ENCODE measurements at places on chromosomes 3 and 15.
A peak's percentile ranks its signal among the peaks of the same experiment; 100 is the strongest.

- DNase-seq, result no peak
These were observed 17.4 kb downstream of the NAA50 start for GRCh38 chr3:113728661-113729060.

DNA sequence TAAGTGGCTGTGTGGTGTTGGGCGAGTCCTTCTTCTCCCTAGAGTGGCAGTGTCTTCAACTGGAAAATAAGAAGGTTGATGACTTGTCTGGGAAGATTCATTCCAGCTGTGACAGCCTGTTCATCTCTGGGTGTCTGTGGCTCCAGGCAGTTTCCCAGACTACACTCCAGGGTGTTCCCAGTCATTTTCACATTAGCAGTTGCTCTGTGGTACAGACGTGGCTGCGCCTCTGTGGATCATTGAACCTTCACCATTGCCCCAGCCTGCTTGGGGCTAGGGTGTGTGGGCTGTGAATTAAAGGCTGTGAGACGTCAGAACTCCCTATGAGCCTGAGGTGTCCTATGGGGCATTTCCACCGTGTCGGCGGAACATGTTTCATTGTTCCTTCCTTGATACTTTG, 239.6 kb upstream of the NR2E3 start:
- no peak for DNase-seq

DNA sequence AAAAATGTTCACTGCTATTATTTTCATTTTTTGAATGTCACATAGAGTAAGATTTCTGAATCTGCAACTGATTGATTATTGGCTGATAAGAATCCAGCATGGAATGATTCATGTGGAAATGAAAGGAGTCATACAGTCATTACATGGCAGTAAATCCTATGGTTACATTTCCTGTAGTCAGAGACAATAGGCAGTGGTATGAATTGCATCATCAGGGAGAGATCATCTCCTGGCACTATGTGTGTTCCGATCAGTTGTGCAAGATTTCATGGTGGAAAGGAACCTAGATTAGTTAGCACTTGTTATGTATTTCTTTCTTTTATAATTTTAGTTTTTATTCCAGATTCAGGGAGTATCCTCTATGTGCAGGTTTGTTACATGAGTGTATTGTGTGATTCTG, 38.8 kb downstream of the SLC12A1 start:
- no peak for DNase-seq

DNA sequence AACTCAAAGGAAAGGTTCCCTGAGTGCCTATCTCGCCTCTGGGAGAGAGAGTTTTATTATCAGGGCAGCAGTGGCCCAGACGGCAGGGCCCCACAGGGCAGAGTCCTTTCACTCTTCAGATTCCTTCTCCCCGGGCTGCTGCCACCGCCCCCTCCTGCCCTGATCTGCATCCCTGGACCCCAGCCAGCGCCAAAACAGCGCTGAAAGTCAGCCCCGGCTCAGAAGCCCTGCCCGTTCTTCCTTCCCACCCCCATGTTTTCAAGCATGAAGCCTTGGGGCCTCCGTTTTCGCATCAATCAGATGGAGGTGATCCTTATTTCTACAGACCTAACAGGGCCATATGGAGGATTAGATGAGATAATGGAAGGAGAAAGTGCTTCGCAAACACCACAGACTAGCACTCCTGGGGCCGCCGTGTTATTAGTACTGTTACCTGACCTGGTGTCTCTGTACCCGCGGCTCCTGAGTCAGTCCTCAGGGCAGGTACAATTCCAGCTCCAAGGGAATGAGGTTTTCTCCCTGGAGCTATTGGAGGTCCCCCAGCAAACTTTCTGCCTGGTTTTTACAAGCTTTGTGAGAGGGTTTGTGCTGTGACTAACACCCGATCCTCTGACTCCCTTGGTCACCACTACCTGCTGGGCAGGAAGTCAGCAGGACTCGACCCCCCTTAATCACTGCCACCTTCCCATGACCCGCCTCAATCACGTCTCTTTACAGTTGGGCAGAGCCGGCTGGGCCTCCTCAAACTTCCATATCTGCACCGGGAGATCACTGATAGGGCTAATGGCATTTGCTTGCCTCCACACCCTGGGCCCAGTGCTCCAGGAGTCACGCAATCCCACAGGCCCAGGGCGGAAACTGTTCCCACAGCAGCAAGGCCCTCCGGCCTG, 39.5 kb upstream of the TSEN2 start:
- no peak for DNase-seq

DNA sequence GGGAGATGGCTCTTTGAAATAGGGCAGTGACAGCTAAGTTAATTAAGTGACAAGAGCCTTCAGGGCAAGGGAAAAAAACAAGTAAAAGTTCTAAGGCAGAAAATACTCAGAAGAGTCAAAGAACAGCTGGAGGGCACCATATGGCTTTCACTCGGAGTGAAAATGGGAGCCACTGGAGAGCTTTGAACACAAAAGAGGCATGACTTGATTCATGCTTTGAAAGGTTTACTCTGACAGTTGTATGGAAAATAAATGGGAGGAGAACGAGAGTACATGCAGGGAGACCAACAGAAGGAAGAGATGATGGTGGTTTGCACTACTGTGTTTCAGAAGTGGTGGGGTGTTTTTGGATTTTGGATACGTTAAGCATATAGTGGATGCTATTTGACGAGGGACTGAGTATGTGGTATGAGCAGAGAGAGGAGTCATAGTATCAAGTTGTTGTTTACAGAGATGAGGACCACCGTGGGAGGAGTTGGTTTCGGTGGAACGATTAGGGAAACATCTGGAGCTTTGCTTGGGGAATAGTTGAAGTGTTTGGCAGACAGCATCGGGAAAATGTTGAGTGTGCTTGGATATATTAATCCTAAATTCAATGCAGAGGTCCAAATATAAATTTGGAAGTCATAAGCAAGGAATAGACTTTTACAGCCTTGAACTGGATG, 411.5 kb downstream of the GABRG3 start:
- DNase-seq, result no peak

DNA sequence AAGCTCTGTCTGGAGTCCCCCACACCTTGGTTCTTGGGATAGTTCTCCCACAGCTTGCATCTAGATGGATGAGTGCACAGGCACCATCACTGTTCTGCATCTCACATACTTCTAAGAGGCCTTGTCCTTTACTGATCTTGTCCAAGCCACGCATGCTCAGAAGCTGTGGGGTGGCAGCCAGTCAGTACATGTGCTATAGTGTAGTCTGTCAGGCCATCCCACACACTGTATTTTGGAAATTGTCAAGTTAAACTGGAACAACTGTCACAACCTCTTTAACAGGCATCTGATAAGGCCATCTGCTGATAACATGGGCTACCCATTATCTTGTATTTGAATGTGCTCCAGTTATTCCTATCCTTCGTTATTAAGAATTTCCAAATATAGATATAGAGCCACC, 296.5 kb upstream of the AZI2 start:
- no peak for DNase-seq

DNA sequence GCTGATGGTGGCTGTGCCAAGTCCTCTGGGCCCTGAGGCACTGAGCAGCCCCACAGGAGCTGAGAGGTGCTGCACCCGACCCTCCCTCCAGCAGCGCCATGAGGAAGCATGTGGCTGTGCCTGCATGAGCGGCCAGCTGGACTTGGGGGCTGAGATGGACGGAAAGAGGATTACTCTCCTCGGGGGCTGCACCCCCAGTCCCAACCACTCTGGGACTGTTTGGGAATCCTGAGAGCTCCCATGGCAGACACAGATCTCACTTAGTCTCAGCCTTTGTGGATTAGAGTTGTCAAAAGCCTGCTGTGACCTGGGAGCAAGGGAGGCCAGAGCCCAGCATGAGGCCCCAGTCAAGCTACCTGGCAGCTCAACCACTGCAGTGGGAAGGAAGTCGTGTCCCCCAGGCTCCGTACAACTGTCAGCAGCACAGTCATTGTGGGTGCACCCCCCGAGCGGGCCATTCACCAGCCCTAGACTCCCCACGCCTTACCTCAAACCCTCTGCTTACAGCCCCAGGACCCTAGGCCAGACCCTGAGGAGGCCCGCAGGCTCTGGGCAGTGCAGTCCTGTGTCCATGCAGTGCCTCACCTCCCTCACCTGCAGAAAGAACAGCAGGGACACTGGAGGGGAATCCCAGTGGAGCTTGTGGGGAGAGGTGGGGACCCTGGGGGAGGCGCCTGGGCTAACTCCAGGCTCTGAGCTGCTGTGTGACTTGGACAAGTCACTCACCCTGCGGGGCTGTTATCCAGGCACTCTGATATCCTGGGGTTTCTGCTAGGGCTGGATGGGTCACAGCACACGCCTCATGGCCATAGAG, 17.1 kb downstream of the PRR23E start:
- DNase-seq, result no peak

DNA sequence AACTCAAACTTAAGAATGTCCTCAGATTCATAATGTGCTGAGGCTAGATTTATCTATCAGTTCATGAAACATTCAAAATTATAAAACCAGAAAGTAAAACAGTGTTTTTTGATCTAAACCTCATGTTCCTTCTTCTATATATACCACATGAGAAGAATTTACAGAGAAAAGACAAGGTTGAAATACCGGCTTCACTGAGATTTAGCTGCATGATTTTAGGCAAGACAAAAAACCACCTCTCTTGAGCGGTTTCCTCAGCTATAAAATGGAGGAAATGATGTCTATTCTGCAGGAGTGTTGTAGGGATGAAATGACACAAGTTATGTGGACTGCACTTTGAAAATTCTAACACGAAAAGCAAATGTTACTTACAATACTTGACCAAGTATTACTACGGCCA, 80.6 kb upstream of the FOXB1 start:
- DNase-seq, result no peak

GRCh38 chr3:141877911-141878310, 1.5 kb downstream of the ATP1B3 start:
- DNase-seq, result no peak

GRCh38 chr3:155339052-155339451, 45.6 kb upstream of the STRIT1 start:
- peak; percentile 3 for DNase-seq

DNA sequence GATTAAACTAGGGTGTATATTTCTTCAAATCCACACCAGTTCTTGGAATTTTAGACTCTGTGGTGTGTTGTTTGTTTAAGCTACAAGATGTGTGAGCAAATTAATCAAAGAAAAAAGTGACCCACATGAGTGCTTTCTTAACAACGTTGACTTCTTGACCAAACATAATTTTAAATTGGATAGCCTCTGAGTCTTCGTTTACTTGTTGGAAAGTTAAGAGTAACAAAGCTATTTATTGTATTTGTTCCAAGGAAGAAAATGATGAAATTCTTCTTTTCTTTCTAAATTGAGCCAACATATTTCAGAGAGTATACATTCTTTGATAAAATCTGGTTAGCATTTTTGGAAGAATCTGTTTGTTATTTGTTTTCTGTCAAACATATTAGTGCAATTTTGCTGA, 99.9 kb upstream of the IGSF10 start:
- no peak for DNase-seq

- DNase-seq, result no peak
These were observed 119.5 kb downstream of the FRMD5 start for GRCh38 chr15:44075535-44075934.

GRCh38 chr3:176696816-176697215, 500.5 kb downstream of the TBL1XR1 start:
- DNase-seq, result no peak

GRCh38 chr15:50909010-50909317, 481 bp downstream of the AP4E1 start:
- DNase-seq, result no peak

Measured in AG09309 (cell line).